Left cardiac atrium (tissue), 4 donors: ENCODE measurements at places on chromosomes 1 and 21.

GRCh38 chr1:194071205-194071604, 884.8 kb upstream of the B3GALT2 start:
- DNase-seq: no peak

DNA sequence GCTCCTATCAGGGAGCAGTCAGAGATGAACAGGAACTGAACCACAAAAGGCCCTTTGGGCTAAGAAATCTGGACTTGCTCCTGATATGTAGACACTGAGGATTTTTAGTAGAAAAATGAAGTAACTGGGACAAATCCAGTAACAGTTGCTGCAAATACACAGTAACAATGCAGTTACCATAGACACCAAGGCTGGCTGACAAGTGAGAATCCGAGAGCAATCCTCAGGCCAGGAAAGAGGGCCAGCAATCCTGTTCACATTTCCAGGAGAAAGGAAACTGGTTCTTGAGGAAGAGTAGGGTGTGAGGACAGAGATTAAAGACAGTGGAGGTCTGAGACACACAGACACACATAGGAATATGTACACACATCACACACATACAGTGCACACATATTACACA, 9.3 kb upstream of the LORICRIN start:
- DNase-seq: no peak

DNA sequence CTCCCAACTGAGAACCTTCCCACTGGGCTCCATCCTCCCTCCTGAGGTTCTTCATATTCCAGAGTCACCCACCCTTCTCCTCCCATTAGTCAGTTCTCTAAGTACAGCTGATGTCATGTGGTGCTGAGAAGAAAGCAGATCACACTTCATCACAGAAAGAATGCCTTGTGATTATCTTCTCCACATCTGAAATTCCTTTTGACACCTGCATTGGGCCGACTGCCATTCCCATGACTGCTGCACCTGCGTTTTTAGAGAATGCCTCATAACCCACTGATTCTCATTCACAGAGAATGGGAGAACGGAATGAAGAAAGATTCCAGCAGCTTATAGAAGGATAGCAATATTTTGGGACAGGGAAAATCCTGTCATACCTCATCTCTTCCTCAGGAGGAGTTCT, 14.3 kb downstream of the LEPR start:
- no peak for DNase-seq

DNA sequence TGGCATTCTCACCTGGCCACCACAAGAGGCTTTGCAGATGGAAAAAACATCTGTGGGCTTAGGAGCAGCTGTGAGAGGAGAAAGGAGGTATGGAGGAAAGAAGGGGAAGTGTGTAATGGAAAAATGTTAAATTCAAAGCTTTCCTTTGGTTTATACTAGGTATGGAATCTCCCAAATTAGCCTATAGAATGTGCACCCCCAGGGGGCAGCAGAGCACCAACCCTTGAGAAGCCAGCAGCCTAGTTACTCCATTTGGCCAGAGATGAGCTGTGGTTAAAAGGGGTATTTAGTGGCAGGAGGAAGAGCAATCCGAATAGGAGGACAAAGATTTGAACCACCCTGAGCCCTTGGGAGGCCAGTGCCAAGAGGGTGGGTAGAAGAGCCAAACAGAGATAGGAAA, 97.5 kb upstream of the CTTNBP2NL start:
- DNase-seq: peak; percentile 25

DNA sequence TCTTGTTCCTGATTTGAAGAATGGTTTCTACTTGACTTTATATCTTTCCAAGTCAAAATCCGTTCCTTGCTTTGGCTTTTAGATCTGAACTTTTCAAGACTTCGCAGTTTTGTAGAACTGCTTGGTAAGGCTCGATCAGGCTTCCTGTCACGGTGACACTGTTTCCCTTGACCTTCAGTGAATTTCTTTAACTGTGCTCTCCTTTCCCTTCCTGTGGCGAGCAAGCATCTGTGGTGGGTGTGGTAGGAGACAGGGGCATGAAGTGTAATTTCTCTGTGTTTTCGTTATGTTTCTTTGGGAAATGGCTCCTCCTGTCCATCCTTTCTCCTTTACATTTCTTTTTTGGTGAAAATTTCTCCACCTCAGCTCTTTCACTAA, 10.4 kb downstream of the STYXL2 start:
- no peak for DNase-seq

DNA sequence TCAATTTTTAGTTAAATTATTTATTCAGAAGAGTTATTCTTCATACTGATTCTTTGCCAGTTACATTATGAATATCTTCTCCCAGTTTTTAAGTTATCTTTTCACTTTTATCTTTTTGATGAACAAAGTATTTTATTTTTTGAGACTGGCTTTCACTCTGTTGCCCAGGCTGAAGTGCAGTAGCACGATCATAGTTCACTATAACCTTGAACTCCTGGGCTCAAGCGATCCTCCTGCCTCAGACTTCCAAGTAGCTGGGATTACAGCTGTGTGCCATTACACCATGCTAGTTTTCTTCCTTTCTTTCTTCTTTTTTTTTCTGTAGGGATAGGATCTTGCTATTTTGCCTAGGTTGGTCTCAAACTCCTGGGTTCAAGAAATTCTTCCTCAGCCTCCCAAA, 3.5 kb downstream of the GORAB start:
- DNase-seq: no peak

DNA sequence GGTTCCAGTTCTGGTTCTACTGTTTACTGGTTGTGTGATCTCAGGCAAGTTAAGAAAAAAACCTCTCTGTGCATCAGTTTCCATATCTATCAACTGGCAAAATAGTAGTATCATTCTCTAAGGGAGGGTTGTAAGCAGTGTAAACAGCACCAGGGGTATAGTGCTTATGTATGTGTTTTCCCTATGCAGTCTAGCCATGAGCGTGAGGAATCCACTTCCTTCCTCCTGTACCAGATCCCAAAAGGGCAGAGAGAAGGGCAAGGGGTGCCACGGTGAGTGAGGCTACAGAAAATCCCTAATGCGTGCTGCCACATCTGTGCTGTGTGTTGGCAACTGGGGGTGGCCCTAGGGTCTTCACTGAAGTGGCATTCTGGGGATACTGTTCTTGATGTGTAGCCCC, 18.4 kb upstream of the RNF19B start:
- DNase-seq: no peak
